ENCODE measurements at places on chromosomes 3 and 15.

- no peak for DNase-seq
Measured at GRCh38 chr3:61527011-61527410, 34.4 kb upstream of the PTPRG start.

GRCh38 chr15:31104003-31104402 lies 2.5 kb upstream of the TRPM1 start:
- no peak for DNase-seq

DNA sequence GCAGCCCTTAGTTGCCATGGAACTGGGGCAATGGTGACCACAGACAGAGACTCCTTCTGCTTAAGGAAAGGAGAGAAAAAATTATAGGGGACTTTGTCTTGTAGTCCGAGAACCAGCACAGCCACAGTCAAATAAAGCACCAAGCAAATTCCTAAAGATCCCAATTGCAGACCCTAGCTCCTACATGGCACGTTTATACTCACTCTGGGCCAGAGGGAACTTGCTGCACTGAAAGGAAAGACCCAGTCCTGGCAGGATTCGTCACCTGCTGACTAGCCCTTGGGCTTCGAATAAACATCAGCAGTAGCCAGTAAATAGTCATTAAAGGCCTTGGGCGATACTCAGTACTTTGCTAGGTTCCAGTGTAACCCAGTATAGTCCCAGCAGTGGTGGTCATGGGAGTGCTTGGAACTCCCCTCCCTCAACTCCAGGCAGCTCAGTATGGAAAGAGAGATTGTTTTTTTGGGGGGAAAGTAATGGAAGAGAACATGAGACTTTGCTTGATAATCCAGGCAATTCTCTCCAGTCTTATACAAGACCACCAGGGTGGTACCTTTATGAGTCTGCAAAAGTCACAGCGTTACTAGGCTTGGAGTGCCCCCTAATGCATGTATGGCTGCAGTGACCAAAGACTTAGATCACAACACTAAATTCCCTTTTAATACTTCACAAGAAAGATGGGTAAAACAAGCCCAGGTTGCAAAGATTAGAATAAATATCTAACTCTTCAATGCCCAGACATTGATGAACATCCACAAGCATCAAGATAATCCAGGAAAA lies 66.4 kb upstream of the AGTR1 start:
- DNase-seq: no peak

DNA sequence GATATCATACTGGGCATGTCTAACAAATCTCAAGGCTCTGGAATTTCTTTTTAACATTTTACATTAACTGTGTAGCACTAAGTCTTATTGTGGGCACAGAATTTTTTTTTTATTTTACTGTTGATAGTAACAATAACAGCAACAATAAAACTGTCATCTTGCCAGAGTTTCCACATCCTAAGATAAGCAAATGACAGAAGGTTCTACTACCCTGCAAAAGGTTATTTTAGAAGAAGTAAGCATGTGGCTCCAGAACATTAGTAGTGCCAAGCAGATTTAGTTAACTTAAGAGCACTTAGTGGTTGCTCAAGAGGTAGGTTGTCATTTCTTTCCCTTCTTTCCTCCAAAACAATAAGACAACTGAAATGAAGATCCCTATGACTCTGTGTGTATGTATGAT lies 743.0 kb upstream of the CBLB start:
- no peak for DNase-seq

DNA sequence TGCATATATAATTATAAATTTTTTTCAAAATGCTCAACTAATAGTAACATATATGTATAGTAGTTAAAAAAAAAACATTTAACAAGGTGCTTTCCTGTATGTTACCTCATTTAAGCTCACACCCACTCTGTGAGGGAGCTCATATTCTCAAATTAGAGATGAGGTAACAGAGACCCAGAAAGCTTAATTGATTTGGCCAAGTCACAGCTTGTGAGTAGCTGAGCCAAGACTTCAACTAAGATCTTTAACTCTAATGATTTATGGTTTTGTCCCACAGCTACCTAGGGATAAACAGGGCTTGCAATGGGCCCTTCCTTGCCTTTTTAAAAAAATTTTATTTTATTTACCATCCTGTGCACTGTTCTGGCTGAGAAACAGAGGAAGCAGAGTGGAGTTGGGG lies 230.0 kb upstream of the GOLIM4 start:
- no peak for DNase-seq

- DNase-seq: no peak
Measured at GRCh38 chr3:154273381-154273780, 50.9 kb downstream of the DHX36 start.

DNA sequence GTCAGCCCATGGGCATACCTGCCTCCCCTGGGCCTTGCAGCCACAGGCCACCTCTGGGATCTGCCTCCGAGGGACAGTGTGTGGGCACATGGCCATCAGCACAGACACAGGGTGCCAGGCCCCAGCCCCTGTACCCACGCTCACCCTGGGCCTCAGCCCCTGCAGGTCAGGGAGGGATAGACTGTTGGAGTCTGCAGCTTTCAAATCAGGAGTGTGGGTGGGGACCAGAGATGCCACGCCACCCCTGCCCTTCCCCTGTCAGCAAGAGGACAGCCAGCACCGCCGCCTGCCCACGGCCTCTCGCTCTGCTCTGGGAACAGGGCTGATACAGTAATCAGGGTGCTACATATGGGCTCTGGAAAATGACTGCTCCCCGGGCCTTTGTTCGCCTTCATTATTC lies 72.7 kb downstream of the DNAJB8 start:
- DNase-seq: no peak

GRCh38 chr15:45551676-45552075 lies 29.1 kb upstream of the SLC30A4 start:
- peak; percentile 23 for DNase-seq

DNA sequence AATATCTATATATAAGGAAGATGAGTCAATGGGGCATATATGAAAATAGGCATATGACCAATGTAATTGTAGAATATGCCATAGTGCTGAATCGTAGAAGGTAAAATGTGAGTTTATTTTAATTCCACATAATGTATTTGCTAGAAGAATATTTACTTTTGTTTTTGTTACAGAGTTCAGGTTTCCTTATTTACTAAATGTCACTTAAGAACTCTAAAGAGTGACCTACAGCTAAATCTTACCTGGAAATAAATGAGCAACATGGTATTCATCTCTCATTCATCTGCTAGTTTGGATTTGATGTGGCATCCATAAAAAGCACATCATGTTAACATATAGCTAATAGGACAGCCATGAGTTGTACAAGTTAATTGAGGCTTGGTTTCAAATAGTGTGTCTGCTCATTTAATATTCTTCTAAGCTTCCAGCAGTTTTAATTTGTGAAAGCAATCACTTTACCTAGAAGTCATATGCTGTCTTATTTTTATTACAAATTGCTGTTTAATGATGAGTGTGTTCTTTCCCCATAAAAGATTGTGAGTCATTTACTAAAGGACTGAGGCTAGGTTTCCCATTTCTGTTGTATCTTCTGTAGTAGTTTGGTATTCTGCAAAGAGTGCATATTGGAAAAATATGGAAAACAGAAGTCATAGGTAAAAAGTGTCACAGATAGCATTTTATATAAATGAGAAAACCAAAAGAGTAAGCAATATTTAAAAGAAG lies 222.1 kb upstream of the POU1F1 start:
- DNase-seq: no peak

DNA sequence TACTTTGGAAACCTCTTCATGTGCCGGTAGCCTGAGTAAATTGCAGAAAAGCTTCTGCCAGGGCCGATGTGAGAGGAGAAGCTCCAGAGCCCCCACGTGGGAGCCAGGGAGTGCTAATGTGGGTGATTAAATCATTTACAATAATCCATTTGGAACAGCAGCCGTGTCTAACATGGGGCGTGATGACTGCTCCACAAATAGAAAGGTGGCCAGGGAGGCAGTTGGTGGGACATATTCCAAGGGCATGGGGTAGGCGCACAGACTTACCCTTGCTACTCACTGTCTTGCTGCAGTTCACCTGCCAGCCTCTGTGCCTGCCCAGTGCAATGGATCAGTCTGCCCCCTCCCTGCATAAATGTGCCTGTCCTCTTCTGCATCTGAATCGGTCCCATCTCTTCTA lies 39.3 kb upstream of the INSYN1 start:
- no peak for DNase-seq

DNA sequence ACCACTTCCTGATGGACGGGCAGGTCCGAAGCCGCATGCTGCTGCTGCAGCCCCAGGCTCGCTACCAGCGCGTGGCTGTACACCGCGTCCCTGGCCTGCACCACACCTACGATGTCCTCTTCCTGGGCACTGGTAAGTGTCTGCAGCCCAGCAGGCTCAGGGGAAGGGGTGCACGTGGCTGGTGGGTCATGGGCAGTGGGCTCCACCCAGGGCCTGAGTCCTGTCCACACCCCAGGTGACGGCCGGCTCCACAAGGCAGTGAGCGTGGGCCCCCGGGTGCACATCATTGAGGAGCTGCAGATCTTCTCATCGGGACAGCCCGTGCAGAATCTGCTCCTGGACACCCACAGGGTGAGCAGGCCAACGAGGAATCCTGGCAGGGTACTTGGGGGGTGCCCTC lies 8.7 kb downstream of the CIB1 start:
- DNase-seq: no peak

- DNase-seq: peak; percentile 70
Measured at GRCh38 chr15:49815526-49815925, 194.7 kb downstream of the DTWD1 start.

DNA sequence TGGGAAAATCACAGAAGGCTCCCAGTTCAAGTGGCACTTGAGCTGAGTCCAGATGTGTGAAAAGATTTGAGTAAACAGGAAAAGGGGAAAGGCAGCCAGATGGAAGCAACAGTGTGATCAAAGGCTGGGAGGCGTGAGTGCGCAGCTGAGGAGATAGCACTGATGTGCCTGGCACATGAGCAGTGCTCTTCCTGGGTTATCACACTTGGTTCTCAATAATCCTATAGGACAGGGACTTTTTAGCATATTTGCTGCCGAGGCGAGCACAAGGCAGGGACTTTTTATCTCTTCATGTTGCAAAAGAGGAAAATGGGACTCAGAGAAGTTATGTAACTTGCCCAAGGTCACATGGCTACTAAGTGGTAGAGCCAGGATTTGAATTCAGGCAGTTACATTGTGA lies 39.6 kb downstream of the CORO2B start:
- no peak for DNase-seq

GRCh38 chr3:107065094-107065861 lies 312.0 kb upstream of the CCDC54 start:
- DNase-seq: no peak

- no peak for DNase-seq
Measured at GRCh38 chr3:195755791-195756676, 35.3 kb downstream of the MUC20 start.

GRCh38 chr3:189631409-189631808 lies 220 bp downstream of the TP63 start:
- no peak for DNase-seq

DNA sequence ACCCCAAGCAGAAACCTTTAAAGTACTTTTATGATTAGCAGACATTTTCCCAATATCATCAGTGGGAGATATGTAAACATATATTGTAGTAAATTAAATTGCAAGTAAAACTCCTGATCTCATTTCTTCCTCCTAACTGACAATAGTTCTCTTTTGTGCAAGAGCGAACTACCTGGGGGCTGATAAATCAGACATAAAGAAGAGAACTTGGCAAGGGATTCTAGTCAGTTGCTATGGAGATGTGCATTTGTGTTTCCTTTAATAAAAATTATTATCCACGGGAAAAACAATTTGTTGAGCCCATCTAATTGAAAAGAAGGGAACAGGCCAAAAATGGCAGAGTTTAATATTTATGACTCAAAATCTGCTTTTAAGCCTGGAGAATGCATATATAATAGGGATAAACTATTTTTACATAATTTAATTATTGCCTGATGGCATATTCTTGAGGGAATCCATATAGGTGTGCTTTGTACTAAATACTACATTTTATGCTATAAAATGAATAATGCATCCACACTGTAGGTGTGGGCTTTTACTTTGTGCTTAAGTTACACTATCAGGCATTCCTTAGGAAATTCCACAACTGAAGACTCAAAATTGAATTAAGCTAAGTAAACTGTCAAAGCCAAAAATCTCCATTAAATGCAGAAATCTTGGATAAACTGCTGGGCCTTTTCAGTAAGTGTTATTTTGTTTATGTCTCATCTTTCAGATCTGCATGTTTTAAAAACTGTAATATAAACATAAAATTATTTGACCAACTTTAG lies 258.1 kb downstream of the ERC2 start:
- DNase-seq: no peak

- DNase-seq: no peak
Measured at GRCh38 chr15:62914461-62915079, 128.0 kb upstream of the TPM1 start.

DNA sequence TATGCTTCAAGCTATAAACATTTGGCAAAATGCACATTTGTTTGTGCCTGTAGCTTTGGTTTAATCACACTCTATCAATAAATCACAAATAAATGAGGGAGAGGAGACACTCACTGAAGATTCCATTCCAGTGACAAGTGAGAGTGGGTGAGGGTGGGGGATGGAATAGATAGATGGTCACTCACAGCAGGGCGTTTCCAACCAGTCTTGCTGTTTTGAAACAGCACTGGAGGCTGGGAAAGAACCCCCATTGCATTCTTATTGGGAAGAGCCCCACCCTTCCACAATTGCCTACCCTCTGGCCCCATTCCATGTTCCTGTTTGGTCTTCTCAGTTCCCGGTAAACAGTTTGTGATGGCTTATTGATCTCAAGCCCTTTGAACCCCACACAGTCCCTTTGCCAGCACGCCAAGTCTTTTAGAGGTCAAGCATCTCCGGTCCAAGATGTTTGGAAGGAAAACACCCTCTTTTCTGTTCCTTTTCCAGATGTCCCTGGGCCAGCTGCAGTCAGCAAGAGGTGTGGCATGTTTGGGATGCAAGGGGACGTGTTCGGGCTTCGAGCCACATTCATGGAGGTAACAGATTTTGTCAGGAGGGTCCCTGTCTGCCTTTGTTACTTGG lies 30.7 kb downstream of the LMCD1 start:
- DNase-seq: peak; percentile 85

DNA sequence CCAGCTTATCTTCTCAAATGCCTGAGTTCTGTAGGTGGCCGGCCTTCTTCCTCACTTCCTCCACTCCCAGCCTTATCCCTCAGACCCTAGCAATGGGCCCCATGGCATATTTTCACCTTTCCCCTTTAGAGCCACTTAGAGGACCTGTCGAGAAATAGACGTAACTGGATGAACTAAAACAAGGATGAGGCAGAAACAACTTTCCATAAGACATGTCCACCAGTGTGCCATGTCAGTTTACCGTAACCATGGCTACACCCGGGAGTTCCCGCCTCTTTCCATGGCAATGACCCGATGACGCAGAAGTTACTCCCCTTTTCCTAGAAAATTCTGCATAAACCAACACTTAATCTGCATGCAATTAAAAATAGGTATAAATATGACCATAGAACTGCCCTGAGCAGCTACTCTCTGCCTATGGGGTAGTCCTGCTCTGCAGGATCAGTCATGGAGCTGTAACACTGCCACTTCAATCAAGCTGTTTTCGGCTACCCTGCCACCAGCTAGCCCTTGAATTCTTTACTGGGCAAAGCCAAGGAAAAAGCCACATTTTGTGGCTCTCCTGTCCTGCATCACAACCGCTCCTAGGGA lies 55.1 kb upstream of the ZBTB38 start:
- no peak for DNase-seq

DNA sequence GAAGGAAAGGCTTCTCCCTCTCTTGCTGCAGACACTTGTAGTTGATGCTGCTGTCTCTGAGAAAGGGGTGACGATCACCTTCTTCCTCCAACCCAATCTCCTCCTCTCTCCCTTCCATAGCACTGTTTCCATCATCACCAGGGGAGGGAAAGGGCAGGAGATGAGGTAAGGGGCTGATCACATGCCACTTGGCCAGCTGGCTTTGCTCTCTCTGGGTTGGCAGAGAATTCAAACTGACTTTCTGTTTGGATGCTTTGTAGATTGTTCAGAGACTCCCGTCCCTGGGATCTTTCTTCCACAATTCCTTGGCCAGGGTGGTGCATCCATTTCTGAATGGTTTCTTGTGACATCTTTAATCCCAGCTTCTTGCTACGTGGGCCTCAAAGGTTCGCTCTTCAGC lies 43.2 kb upstream of the ZNF148 start:
- no peak for DNase-seq

Data from fibroblast of skin of abdomen (primary cell).